SK-N-MC (cell line): ENCODE measurements at places on chromosomes 7 and 10.
A peak's percentile ranks its signal among the peaks of the same experiment; 100 is the strongest.

DNA sequence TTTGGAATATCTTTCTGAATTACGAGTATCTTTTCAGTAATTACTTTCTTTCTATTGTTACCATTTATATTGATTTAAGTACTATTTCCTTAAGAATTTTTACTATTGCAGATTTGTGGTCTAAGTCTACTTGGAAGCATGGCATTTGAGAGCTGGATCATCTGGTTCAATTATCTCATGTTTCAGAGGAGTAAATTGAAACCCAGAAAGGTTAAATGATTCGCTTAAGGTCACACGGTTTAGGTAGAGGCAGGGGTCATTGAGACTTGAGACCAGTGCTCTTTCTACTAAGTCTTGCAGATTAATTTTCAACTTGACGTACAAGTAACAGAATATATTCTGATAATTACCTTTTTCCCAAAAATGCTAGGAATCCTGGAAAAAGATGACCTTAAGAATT lies 109.2 kb upstream of the GLCCI1 start:
- DNase-seq: no peak

GRCh38 chr7:12269100-12269895 lies 58.2 kb downstream of the TMEM106B start:
- DNase-seq: no peak

- no peak for DNase-seq
These were observed 14.0 kb downstream of the NACAD start for GRCh38 chr7:45074528-45075354.

DNA sequence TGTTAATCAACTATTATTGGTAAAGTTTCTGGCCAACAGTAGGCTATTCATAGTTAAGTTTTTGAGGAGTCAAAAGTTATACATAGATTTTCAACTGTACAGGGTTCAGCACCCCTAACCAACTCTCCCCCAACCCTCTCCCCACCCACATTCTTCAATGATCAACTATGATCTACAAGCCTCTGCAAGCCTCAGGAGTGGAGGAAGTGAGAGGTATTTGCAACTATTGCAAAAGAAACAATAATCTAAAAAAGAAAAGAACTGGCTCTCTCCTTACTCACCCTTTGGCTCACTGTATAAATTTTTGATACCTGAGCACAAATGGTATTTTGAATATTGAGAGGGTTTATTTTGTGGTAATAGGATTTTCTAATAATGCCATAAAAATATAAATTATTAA lies 179.8 kb downstream of the IPMK start:
- DNase-seq: no peak

GRCh38 chr10:36057180-36057579 lies 415.1 kb upstream of the FZD8 start:
- DNase-seq: no peak

GRCh38 chr10:29246449-29246848 lies 42.4 kb upstream of the LYZL1 start:
- DNase-seq: no peak

GRCh38 chr7:42956062-42956461 lies 23.9 kb downstream of the MRPL32 start:
- DNase-seq: no peak

DNA sequence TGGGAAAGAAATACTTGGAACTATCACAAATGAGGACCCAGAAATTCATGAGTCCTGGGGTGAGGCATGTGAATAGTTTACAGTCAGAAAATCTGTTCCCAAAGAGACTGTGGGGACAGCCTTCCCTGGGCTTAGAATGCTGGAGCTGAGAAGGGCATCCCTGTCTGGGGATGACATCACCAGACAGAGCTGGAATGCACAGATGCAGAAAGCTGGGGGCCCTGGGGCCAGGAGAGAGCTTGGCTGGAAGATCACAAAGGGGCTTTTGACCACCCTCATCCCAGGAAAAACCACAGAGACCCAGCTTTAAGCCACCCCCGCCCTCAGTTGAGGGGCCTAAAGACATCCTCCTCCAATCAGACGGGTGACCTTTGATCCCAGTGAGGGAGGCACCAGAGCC lies 264.5 kb downstream of the PLXNA4 start:
- no peak for DNase-seq

DNA sequence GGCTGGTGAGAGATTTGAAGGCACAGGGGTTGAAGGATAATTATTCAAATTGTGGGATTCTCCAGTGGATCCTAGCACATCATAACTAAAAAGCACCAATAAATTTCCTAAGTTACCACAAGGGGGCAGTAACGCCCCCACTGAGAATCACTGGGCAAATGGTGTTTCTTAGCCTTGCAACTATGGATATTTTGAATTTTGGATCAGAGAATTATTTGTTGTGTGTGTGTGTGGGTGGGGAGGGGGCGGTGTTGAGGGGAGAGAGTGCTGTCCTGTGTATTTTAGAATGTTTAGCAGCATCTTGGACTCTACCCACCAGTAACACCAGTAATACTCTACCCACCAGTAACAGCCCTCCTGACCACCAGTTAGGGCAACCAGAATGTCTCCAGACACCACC lies 63.3 kb upstream of the PRKG1 start:
- no peak for DNase-seq

GRCh38 chr10:120508966-120509365 lies 51.9 kb downstream of the PLPP4 start:
- no peak for DNase-seq

GRCh38 chr7:113891828-113892227 lies 27.0 kb downstream of the PPP1R3A start:
- DNase-seq: no peak

DNA sequence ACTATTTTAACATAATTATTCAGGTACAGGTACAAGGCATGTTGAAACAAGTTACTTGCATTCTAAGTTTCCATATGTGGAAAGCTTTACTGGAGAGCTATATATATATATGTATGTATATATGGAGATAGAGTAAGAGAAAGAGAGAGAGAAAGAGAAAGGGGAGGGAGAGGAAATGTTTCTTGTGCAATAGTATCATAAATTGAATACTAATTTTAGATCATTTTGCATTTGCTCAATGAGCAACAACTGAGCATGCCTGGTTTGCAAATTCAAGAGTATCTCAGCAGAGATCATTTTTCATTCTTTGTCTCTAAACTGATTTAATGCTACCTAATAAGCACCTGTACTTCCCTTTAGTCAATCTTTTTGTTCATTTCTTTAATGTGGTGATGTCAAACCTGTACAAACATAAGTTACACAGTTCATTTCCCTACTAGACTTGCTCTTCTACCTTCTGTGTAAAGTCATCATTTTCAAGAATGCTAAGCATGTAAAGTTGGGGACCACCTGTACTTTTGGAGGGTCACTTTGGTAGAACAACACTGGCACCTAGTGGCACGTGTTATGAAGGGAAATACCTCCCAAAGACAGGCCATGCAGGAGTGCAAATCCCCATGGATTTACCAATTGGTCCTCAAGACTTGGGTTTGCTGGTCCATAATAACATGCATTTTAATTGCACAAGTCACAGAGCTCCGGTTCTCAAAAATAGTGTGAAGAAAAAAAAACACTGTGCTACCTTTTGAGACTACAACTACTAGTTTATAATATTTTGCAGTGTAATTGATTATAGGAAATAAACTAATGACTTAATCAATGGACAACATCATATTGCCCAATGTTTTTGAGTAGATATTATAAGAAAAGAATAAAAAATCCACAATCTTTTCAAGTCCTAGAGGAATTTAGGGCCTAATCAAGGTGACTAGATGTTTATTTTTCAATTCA lies 431.2 kb upstream of the IGFBP3 start:
- no peak for DNase-seq

- DNase-seq: peak; percentile 24
These were observed 632.6 kb downstream of the KCNMA1 start for GRCh38 chr10:77004917-77005564.

DNA sequence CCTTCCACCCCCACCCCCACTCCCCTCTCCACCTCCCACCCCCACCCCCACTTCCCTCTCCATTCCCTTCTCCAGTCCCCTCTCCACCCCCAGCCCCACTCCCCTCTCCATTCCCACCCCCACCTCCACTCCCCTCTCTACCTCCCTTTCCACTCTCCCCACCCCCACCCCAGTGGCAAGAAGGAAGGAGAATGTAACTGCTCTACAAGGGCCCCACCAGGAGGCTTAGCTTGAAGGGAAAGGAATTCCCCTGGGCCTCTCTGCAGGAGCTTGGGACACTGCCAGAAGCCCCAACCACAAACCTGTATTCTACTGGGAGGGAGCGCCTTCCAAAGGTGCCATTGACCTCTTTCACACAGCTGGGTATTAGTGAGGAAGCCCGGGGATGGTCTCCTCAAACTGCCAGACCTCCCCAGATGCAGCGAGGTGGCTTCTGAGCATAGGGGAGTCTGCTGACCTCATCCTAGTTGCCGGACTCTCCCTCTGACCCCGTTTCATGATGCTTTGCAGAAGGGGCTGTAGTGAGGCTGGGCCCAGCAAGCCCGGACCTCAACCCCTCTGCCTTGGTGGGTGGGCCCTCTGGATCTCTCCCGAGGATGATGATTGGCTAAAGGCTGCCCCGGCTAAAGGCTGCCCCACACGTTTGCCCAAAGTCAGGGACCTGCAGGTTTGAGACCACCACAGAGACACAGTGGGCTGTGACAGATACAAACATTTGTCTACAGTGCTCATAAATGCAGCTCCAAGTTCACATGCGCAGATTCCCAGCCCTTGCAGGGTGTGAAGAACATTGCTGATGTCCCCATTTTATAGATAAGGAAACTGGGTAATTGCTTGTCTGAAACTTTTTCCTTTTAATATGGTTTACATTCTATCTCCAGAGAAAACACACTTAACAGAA lies 2.9 kb downstream of the DEPP1 start:
- no peak for DNase-seq

DNA sequence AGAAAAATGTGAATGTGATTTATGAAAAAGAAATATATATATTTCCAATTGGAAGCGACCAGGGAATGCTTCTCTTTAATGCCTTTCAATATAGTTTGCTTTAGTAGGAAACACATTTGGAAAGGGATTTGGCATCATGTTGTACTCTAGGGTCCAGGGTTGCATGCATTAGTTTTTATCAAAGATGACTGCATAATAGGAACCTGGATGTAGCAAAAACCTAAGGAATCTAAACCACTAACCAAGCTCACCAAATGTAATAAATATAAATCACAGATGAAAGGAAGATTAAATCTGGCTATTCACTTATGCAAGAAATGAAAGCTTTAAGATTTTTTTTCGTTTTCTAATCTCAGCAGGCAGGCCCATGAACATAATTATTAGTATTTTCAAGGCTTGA lies 120.0 kb downstream of the ATXN7L1 start:
- DNase-seq: no peak

GRCh38 chr10:93175490-93175889 lies 101.8 kb downstream of the CYP26A1 start:
- DNase-seq: no peak

DNA sequence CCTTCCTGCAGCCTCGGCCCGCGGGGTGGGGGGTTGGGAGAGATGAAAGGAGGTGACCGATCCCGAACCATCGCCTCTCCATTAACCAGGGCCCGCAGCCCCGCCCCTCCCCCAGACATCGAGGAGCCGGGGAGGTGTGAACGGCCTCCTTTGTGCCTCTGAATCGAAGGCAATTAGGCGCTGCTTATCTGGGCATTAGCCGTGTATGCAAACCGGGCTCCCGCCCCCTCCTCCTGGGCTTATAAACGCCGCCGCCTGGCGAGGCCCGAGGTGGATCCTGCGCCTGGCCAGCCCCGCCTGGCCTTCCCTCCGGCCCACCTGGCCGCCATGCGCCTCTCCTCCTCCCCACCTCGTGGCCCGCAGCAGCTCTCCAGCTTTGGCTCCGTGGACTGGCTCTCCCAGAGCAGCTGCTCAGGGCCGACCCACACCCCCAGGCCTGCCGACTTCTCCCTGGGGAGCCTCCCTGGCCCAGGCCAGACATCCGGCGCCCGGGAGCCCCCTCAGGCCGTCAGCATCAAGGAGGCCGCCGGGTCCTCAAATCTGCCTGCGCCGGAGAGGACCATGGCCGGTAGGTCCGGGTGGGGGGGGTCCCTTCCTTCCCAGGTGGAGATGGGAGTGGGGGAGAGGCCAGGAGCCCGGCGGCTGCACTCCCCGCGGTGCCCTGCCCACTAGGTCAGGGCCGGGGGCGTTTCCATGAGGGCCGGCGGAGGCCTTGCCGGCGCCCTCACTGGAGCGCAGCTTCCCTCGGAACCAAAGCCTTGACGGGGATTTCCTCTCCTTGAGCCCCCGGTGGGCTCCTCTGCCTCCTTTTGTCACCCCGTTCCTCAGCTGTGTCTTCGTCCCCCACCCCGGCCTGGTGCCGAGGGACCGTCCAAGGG lies at the start of gene VENTX:
Gene VENTX, plus strand, starts transcription at position 268 of the 878 bp plus-strand sequence. Its CDS starts 60 bp downstream, at position 328.
- DNase-seq: no peak

DNA sequence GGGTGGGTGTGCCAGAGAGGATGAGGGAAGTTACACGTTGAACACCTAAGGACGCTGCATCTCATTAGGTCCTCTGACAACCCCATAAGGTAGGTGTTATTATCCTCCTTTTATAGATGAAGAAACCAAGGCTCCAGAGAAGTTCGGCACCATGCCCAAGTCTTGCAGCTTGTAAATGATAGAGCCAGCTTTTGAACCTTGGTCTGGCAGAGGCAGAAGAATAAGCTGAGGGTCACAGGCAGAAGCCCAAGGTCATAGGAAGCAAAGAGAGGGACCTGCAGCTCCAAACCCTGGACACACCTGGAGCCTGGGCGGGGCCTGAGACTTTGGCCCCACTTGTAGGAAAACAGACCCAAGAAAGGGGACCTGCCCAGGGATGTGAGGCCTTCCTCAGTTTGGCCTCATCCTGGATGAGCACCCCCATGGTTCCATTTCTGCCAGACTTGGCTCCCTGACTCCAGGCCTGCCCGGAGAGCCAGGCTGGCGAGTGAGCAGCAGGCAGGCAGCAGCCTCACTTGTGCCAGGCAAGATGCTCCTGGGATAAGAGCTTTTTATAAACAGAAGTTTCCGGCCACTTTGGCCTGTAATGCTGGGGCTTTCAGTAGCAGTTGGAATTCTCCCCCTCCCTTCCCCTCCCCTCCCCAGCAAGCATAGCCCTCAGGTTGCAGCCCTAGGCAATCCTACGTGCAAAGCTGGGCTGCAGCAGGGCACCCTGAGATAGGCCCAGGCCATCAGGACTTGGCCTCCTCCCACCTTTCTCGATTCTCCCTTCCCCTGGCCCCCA lies 2.4 kb downstream of the KCNH2 start:
- DNase-seq: no peak

- no peak for DNase-seq
These were observed 5.7 kb upstream of the HOXA13 start for GRCh38 chr7:27205325-27206280.

DNA sequence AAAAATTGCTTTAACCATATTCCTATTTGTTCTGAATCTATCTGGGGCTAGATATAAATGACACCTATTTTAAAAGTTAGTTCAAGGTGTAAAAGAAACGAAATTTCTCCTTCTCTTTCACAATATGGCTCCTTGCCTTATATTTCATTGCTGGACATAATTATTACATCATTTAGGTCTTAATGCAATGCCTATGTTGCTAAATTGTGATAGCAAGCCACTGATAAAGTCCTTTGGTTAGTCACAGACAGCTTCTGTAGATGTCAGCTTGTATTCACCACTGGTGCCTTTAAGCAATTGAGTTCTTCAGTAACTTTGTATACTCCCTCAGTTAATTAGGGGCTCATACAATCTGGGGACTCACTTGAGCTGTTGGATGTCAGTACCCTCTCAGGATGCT lies 1236.6 kb downstream of the GATA3 start:
- no peak for DNase-seq
